Stimulated activated CD8-positive, alpha-beta memory T cell treated with anti-CD3 and anti-CD28 coated beads, Interleukin-15, amount 100 ng/mL, for 24 hours (primary cell): ENCODE measurements at places on chromosomes 11 and 22.
A peak's percentile ranks its signal among the peaks of the same experiment; 100 is the strongest.

DNA sequence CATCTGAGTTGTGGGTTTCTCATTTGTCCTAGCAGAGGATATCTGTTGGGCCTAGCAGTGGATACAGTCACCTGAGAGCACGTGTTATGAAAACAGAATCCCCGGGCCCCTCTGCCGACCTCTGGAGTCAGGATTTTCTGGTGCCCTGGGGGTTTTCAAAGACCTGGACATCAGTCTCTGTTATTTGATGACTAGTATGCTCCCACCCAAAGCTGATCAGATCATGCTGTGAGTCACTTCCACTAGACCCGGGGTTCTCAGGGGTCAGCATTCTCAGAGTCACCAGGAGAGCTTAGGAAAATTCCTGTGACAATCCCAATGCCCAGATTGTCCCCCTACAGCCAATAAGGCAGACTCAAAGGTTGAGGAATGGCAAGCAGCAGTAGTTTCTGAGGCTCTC is 38.7 kb downstream of the KCNJ1 start:
- DNase-seq = no peak

DNA sequence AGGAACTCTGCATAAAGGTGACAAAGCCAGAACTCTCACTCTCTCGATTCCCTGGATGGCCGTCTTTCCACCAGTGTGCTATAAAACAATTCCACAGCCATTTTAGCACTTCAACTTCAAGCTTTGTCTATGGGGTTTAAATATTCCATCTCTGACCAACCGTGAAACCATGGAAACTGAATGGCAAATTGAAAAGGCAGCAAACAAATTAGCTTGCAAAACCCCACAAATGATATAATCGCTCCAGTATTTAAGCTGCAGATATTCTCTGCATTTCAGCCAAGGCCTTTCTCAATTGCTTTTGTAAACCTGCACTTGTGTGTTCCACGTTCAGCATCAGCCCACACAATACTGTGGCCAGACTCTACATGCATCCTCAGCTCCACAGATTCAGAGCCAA is 131.7 kb upstream of the ISX start:
- DNase-seq = no peak

DNA sequence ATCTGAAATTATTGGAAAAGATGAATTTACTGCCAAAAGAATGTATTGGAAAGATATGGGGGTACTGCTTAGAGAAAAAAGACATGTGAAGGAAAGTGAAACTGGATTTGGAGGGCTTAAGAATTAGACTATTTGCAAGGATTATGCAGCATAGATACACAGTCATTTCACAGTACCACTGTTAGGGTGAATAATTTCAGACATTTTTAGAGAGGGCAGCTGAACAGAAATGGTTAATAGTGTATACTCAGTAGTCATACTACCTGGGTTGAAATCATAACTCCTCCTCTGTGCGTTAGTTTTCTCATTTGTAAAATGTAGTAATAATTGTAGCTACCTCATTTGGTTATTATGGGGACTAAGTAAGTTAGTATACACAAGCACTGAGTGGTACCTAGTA is 33.0 kb downstream of the GAS2 start:
- no peak for DNase-seq

DNA sequence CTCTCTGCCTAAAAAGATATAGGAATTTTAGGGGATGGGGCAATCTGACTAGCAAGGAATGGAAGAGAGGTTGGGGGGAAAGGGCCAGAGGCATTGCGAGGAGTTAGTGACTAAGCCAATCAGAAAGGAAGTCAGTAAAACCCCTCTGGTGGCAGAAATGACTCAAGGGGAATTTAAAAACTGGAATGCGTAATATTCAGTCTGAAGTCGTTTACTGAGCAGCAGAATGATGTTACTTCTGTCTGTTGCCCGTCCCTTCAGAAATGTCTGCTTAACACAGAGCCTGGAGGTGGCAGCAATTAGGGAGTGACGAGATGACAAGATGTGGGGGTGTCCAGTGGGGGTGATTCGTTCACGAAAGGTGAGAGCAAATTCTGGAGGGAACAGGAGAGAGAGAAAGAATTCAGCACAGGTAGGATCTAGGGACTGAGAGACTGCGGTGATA is 107.7 kb upstream of the CLMP start:
- DNase-seq = no peak

DNA sequence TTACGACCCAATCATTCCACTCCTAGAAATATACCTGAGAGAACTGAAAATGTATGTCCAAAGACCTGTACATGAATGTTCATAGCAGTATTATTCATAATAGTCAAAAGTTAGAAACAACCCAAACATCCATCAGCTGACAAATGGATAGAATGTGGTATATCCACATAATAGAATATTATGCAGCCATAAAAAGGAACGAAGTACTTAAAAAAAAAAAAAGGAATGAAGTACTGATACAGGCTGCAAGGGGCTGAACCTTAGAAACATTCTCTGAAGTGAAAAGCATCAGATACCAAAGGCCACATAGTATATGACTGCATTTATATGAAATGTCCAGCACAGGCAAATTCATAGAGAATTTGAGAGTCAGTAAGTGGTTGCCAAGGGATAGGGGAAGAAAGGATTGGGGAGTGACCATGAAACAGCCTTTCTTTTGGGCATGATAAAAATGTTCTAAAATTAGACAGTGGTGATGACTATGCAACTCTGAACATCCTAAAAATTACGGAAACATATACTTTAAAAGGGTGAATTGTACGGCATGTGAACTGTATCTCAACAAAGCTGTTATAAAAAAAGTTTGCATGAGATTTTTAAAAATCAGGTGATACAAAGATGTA is 1.8 kb downstream of the TPST2 start:
- DNase-seq = no peak

DNA sequence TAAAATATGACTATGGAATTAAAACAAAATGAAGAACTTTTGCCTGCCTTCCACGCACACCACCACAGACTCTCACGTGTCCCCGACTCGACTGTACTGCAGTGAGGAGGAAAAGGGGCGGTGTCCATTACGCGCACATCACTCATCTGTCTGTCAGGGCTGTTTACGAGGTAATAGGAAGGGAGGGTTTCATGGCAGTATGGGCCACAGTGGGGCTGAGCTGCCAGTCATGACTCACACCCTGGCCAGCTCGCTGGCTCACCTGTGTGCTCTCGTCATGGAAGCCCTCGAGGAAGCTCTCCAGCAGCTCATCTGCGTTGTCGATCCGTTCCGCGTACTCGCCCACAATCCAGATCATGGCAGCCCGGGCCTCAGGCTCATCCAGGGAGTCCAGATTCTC is 33.5 kb upstream of the RASL10A start:
- no peak for DNase-seq

DNA sequence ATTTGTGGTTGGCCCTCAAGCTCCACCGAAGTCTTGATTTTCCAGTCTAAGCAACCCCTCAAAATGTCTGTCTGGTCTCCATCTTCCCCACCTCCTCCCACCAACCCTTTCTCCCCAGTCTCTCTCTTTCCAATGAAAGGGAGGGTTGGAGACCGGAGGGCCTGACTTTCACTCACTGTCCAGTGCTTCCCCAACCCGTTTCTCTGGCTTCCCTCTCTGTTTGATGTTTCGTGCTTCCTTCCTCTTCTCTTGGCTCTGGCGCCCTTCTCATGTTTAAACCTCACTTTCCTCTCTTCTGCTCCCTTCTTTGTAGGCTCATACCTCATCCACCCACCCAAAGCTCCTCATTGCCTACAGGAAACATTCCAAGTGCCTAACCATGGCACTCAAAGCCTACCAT is 11.1 kb upstream of the VPS37C start:
- no peak for DNase-seq

DNA sequence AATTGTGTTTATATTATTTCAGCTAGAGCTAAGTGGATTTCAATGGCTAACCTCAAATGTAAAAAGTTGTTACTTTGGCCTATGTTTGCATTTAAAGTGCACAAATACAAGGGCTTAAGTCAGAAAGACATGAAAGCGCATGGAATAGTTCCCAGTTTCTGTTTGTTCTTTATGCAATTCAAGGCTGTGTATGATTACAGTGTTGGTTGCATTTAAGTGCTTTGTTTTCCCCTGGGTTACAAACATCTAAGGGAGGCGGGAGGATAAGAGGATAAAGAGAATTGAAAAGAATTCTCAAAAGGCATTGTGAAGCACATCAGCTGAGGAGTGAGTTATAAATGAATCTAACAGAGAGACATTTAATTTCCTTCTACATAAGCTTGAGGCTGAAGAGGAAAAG is 453.4 kb downstream of the NTM start:
- DNase-seq = no peak

- no peak for DNase-seq
Measured at GRCh38 chr11:12943311-12943710, 65.8 kb upstream of the RASSF10 start.

- no peak for DNase-seq
Measured at GRCh38 chr11:86702220-86702983, 30.0 kb upstream of the ME3 start.

DNA sequence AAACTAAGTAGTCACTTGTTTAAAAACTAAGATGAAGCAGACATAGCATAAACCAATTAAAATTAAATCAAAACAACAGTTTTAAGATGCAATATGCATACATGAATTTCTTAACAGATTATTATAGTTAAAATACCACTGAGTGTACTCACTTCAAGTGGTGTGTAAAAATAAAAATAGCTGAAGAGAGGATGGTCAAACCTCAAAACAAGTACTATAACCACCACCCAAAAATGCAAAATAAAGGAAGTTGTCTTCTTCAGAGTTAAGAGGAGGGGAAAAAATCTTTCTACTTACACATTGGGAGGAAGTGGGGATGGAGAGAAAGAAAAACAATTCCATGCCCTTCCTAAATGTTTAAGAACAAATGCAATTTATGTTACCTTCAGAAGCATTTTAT is 31.9 kb downstream of the RRAS2 start:
- no peak for DNase-seq

DNA sequence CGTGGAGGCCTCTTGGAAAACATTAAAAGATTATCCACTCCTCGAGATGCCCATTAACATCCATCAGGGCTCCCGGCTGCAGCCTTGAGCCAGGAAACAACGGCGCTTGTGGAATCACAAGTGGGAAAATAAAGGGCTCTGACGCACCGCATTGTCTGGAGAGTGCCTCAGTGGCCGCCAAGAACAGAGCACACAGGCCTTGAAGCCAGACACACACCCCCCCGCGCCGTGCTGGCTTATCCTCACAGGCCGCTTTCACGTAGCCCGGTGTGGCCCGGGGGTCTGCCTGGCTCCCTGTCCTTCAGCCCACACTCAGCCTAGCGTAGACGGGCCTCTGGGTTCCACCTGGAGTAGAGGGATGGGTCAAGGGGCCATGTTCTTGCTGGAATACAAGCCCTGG is 1020.5 kb downstream of the BRD1 start:
- no peak for DNase-seq

DNA sequence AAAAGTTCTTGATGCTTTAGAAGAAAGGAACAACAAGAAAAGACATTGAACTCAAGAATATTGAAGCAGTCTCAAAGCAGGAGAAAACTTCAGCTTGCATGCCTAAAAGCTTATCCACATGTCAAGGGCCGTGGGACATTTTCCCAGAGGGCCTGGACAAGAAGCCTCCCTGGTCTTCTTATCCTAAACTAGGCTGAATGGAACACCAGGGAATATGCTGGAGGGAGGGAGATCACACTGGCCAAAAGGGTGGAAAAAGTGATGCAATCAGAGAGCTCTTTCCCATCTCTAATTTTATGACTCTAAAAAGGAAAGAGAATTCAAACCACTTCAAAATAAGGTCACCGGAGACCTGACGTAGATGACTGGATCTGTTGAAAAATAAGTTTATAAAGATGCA is 107.2 kb downstream of the MPPED2 start:
- DNase-seq = no peak

GRCh38 chr11:26248661-26249060 is 83.3 kb upstream of the ANO3 start:
- DNase-seq = no peak

GRCh38 chr22:37639070-37639760 is at the start of gene SH3BP1:
Gene SH3BP1, plus strand, starts transcription at chr22:37639669. Its CDS starts 119 bp downstream, at chr22:37639788.
- no peak for DNase-seq

DNA sequence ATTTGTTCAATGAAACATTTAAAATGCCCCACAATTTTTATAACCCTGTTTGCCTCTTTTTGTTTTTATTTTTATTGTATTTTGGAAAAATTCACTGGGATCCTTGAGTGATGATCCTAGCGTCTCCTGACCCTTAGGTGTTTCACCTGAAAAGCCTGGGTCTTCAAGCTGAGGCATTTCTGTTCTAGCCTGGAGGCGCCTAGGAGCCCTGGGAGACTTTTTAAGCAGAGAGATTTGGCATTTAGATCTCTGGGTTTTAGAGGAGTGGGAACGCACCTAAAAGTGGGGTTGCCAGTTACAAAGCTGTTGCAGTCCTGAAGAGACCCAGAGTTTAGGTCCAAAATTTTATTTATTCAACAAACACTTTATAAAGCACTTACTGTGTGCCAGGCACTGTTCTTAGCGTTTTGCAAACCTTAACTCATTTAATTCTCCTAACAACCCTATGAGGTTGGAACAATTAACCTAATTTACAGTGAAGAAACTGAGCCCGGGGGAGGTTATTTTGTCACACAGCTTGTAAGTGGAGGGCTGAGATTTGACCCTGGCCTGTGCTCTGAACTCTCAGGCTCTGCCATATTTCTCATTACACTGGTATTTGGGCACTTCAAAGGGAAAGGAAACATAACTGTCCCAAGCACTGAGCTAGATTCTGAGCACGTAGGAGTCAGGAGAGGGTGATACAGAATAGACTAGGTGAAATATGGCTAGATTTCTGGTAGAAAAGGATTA is 834 bp upstream of the FADS1 start:
- DNase-seq = no peak

- DNase-seq = no peak
Measured at GRCh38 chr11:87417951-87418350, 380.2 kb downstream of the TMEM135 start.

DNA sequence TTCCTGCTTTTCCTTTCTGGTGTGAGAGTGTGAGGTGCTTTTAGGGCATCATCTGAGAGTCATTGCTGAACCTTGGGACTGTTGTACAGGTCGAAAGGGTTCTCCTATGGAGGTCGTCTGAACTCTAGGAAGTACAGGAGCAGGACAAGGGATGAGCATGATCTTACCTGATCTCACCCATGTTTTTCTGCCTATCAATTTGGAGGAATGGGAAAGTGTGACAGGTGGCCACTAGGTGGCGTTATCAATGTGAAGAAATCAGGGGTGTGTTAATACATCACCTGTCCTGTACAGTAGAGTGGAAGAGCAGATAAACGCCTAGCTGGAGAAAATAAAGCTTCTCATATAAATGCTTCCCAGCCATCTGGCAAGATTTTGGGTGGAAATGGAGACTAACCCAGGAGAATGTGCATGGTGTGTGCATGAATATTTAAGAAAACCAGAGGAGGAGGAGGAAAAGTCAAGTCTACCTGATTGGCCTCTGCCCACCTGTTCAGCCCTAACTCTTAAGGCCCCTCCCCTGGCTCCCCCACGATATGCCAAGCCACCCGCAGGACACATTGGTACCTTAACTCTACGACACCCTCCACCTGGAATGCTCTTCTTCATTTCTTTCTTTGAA is 72.0 kb upstream of the NARS2 start:
- DNase-seq = peak; percentile 18

- DNase-seq = no peak
Measured at GRCh38 chr11:1557904-1558774, 13.9 kb downstream of the DUSP8 start.

GRCh38 chr11:82899957-82900276 is 313 bp downstream of the PRCP start:
- no peak for DNase-seq
